ENCODE measurements at places on chromosomes 1 and 21.

GRCh38 chr1:31795801-31796621, 19.8 kb downstream of the SPOCD1 start:
- DNase-seq = no peak

- no peak for DNase-seq
These were observed 531 bp downstream of the TSPEAR start for GRCh38 chr21:44710756-44711326.

DNA sequence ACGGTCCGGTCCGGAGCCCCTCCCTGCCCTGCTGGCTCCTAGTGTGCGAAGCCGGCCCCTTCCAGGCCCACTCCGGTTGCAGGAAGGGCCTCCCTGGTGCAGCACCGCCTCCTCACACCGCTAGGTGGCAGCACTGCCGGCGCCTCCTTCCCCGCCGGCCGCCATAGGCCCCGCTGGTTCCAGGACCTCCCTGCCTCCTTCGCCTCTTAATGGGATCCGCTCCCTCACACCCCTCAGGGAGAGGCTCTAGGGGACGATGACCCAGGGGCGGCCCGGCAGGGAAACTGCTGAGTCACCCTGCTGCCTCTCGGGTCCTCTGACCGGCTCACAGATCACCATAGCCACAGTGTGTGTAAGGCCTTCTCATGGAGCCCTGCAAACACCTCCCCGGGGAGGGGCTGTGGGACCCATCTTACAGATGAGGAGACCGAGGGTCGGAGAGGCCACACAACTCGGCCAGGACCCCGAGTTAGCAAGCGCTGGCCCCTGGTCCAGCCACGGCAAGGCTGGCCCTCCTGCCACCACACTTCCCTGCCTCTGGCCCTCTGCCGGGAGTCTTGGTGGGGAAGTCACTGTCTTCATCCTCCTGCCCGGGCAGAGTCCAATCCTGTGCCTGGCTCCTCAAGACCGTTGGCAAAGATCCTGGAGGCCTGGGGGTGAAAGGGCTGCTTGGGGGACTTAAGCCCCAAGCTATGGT, 1.6 kb upstream of the AJAP1 start:
- peak; percentile 11 for DNase-seq

DNA sequence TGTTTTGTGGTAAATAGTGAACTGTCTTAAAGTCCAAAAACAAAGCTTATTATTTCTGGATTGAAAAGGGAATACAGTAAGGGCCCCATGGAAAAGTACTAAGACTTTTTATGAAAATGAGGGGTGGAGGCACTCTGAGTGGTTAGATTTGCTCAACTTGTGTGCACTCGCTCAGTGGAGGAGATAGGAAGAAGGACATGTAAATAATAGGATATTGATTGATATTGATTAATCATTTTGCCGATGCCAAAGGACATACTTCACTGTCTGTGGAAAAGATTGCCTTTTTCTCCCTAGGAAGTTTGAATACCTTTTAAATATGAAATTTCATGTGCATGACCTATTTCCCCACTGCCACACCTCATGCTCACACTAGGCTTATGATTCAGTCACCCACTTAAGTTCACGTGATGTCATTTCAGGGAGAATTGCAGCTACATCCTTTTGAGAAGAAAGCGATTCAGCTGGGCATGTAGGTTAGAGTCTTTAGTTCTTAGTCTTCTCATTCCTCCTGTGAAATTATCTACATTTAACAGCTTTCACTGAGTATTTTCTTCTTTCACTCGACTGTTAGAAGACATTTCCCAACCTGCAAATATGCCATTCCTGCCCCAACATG, 5.0 kb downstream of the MTR start:
- DNase-seq = no peak

DNA sequence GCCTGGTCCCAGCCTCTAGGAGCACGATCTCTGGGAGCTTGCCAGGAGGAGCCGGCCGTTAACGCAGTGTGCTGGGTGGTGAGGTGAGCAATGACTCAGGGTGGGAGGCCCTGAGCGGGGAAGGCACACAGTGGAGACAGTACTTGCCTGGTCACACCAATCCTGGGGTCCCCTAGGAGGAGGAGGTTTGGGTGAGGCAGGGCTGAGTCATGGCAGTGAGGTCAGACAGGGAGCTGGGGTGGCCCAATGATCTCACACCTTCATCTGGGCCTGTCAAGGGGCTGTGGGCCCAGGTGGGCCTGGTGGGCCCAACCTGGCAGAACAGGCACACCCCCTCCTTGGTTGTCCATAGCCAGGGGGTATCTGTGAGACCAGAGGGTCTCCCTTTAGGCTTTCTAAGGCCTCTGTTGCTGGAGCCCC, 8.6 kb upstream of the EDN2 start:
- no peak for DNase-seq

DNA sequence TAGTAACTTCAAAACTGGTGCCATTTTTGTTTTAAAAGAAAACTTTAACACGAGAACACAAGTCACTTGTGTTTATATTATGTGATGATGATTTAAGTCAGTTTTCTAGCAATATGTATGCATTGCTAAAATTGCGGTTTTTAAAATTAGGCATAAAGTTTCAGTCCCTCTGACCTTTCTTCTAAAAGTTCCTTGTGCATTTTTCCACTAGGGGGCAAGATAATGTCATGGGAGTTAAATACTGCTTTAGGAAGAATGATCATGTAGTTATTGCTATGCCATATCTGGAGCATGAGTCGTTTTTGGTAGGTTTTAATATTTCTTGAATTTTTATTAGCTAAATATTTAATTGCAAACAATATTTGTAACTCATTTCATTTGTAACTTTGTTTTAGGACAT, 10.7 kb downstream of the CDC7 start:
- no peak for DNase-seq

GRCh38 chr1:187229496-187229895, 400.7 kb downstream of the PLA2G4A start:
- DNase-seq = no peak

Measured in stimulated activated CD8-positive, alpha-beta memory T cell treated with anti-CD3 and anti-CD28 coated beads, Interleukin-12 subunit alpha, Interleukin-12 subunit beta, amount 100 ng/mL, for 4 hours (primary cell).